ENCODE measurements at places on chromosomes 2 and 18. TPM values are rescaled to one million over a fixed set of nuclear protein-coding genes. Genes with fewer than 3 reads are reported as not detected.

PID1 gene
- total RNA-seq: 0.76 TPM

TMEM169 gene
- under 0.01 TPM for total RNA-seq

ICA1L gene
- total RNA-seq: 1.9 TPM

NTSR2 gene
- total RNA-seq: not detected

MERTK gene
- total RNA-seq: 11.2 TPM

SP5 gene
- total RNA-seq: not detected

HOXD1 gene
- 8.1 TPM for total RNA-seq

OTOS gene
- total RNA-seq: not detected

ABCG8 gene
- not detected for total RNA-seq

ST6GAL2 gene
- 0.25 TPM for total RNA-seq

CACNB4 gene
- under 0.01 TPM for total RNA-seq

Measured in bladder microvascular endothelial cell (primary cell).